HT1080 (cell line): ENCODE measurements at places on chromosomes 12 and 14. TPM values are rescaled to one million over a fixed set of nuclear protein-coding genes. Genes with fewer than 3 reads are reported as not detected.

GRCh38 chr12:66786531-66787308 lies 107.8 kb upstream of the GRIP1 start:
- DNase-seq: no peak

- no peak for DNase-seq
Observed at GRCh38 chr12:31728289-31728916, 418 bp downstream of the AMN1 start.

DNA sequence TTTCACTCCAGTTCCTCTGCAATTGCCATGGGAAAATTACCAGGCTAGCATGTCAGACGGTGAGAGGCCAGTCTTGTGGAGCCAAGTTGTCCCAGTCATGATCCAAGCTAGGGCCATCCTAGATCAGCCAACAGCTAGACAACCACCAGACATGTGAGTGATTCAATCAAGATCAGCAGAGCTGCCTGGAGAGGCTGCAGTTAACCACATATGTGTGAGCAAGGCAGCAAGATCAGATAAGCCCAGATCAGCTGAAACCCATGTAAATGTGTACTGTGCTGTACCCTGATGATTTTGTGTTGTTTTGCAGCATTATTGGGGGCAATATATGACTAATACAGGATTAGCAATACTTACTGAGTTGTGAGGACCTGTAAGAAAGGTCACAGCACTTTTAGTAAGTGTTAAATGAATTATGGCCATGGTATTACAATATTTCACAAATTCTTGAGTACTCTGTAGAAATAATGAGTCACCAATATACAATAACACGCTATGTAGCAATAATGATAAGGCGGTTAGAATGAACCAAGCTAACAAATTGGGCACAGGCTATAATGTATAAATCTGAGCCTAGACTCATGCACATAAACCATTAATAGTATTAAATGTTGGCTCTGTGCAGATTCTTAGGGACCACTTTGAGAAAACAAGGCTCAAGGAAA lies 91.4 kb downstream of the SUDS3 start:
- no peak for DNase-seq

GRCh38 chr12:52045794-52046199 lies 5.4 kb upstream of the NR4A1 start:
- no peak for DNase-seq

DNA sequence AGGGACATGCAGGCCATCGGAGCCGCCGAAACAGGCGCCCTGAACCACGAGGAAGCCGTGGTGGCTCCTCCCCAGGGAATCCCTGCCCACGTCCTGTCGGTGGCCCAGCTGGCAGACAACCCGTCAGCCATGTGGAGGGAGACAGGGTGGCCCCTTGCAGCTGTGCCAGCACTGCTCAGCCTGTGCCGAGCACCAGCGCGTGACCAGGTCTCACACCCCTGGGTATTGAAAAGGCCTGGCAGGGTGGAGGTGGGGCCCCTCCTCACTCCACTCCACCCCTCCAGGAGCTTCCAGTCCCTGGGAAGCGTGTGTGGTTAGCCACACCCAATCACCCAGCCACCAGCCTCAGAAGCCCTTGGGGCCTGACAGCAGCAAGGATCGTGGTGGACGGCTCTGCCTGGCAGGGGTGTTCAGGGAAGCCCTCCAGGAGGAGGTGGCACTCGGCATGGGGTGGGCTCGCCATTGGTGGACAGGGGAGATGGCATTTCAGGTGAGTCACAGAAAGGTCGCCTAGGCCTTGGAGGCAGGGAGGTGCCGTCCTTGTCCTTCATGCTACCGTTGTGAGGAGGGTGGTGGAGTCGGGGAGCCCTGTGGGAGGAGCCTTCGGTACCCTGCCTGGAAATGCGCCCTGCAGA lies 12.3 kb upstream of the DLK1 start:
- DNase-seq: no peak

DNA sequence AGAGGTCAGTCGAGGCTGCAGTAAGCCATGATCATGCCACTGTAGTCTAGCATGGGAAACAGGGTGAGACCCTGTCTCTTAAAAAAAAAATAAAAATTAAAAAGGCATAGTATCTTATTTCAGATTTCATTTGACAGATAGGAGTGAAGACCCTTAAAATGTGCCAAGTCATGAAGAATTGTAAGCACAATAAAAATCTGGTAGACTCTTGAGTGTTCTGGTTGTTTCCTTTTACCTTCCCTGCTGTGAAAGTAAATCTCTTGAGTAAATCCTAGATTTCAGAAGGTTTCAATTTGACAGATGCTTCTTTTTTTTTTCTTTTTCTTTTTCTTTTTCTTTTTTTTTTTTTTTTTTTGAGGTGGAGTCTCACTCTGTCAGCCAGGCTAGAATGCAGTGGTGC lies 109.0 kb downstream of the ESR2 start:
- DNase-seq: no peak

- DNase-seq: no peak
Observed at GRCh38 chr14:32330351-32331111, 1.4 kb downstream of the AKAP6 start.

- DNase-seq: peak; percentile 75
Observed at GRCh38 chr12:118033323-118033722, 16.8 kb downstream of the RFC5 start.

DNA sequence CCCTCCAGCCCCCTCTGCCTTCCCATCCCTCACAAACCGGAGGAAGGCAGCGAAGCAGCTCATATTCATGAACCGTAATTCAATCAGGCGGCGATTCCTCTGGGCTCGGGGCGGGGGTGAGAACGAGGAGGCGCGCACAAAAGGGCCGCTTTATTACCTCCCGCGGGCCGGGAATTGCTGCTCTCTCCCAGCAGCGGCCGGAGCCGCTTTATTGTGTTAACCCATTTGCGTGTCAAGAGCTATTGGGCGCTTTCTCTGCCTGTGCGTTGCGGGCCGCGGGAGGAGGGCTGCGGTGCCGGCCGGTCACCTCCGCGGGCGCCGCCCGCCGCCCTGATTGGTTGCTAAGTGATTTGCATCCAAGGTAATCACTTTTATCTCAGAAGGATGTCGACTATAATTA lies 4.8 kb downstream of the FAM222A start:
- DNase-seq: no peak

DNA sequence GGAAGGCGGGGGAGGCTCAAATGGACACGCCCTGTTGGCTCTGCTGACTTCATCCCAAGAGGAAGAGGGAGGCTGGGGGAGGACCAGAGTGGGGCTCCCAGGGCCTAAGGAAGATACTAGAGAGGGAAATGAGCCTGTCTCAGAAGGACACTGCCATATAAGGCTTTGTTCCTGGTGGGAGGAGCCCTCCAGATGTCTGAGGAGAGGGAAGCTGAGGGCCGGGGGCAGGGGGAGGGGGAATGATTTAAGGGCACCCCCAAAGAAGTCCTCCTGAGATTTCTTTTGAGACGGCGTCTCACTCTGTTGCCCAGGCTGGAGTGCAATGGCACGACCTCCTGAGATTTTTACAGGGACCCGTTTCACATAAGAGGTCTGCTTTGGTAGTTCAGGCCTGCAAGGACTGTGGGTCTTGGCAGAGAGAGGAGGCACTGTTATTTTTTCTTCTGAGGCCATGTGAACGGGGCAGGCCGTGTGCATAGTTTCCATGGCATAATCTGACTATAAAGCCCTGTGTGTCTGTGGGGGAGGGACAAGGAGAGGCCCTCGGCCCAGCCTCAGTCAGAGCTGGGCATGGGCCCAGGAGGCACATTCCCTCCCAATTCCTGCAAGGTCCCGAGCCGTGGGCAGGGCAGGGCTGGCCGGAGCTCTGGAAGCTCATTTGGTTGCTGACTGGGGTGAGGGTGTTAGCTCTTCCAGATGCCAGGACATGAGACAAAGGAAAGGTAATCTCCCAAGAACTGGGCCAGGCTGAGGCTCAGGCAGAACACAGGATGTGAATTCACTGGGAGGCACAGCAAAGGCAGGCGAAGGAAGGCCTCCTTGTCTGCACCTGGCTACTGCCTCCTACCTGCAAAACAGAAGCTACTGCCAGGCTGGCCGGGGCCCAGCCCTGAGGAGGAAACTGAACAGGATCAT lies 22.2 kb upstream of the PLEKHG3 start:
- no peak for DNase-seq

DNA sequence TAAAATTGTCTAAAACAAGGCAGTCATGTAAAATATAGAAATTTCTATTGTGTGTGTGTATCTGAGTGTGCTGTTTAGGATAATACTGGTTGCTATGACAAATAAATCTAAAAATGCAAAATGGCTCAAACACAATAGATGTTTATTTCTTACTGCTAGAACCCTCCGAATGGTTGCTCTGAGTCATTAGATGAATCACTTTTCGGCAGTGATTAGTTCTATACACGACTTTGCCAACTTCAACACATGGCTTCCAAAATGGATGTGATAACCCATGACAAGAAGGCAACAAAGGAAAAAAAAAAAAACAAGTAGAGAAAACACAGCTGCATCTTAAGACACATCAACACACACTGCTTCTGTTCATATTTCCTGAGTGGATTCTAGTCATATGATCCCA lies 729.2 kb downstream of the AACS start:
- DNase-seq: peak; percentile 41

GRCh38 chr12:117816-118345 lies 51.3 kb downstream of the IQSEC3 start:
- DNase-seq: no peak

- no peak for DNase-seq
Observed at GRCh38 chr12:124608450-124608870, 41.0 kb upstream of the NCOR2 start.

DNA sequence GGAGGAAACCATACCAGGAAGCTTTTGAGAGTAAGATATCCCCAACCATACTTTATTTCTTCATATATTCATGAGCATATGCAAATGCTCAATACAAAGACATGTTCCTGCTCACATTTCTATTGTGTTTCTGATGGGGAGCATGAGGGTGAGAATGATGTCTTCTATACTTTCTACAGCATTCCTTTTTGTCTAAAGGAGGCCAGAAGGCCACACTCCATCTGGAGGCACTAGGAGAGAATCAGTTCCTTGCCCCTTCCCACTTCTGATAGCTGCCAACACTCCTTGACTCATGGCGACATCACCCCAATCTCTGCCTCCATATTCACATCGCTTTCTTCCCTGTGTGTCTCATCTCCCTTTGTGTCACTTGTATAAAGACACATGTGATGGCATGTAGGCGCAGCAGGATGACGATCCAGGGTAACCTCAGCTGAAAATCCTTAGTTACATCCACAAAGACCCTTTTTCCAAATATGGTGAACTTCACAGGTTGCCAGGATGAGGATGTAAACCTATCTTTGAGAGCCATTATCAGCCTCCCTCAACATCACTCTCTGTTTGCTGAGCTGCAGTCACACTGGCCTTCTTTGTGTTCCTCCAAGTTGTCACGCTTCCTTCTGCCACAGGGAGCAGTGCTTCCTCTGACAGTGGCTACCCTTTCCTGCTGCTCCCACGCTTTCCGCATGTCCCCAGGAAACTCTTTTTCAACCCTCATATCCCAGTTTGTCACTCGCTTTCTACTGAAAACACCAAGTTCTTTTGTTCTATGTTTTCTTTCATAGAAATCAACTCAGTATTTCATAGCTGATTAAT lies 96.9 kb downstream of the STXBP6 start:
- DNase-seq: peak; percentile 48

The ACSM4 gene
- total RNA-seq: not detected in 2 replicates
